ENCODE measurements at places on chromosomes 1 and 21.
A peak's percentile ranks its signal among the peaks of the same experiment; 100 is the strongest.

DNA sequence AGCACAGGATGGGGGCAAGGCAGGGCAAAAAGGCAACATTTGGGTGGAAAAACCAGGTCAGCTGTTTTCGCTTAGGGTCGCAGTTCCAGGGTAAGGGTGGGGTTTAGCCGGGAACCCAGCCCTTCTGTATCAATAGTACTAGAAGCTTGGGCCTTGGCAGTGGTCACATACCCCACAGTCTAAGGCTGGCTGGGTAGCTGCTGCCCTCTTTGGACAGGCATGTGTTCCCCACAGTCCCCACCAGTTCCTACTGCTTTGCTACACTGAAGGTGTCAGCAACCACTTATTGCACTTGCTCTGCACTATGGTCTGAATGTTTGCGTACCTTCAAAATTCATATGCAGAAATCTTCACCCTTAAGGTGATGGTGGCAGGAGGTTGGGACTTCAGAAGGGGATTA is 349.8 kb downstream of the LTN1 start:
- no peak for DNase-seq

- DNase-seq = no peak
Observed at GRCh38 chr1:78070758-78071157, 25.0 kb downstream of the GIPC2 start.

DNA sequence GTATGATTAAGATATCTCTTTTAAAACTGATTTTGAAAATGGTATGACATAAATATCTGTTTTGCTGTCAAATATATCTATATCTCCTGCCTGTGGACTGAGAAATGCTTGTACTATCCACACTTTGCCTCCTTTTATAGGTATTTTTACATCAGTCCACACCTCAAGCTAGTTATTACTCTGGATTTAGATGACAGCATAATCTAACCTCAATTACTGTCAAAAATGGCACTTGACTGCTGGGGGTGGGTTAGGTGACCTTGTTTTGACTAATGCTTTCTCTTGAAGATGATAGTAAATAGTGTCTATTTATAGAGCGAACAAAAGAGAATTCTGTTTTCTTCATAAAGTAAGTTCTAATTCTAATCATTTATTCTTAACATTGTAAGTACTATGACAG is 9.1 kb downstream of the ADGRL2 start:
- DNase-seq = no peak

- no peak for DNase-seq
Observed at GRCh38 chr21:27795418-27795817, 828.5 kb upstream of the ADAMTS5 start.

DNA sequence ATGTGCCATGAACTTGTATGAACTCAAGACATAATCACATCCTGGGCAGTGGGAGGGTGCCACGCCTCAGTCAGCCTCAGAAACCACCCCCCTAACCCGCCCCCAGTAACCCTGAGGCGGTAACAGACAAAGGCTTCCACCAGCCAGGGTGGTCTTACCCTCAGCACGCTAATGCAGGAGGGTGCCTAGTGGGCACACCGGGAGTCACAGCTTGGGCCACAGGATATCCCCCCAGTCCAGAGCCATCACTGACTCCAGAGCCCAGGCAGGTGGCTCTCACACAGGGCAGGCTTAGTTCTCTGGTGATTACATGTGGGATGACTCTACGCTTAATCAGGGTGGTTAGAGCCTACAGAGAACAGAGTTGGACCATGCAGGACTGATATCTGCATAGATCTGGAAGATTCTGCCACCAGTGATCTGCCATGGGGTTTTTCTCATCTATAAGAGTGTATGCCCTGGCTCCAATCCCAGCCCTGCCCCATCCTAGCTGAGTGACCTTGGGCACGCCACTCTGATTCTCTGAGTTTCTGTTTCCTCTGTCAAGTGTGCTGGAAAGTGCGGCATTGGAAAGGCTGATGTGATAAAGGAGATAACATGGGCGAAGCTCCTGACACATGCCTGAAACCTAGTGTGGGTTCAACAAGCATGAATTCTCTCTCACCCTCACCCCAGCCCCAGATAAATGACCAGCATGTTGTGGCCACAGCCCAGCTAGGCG is 27.3 kb downstream of the OPTC start:
- peak; percentile 70 for DNase-seq

DNA sequence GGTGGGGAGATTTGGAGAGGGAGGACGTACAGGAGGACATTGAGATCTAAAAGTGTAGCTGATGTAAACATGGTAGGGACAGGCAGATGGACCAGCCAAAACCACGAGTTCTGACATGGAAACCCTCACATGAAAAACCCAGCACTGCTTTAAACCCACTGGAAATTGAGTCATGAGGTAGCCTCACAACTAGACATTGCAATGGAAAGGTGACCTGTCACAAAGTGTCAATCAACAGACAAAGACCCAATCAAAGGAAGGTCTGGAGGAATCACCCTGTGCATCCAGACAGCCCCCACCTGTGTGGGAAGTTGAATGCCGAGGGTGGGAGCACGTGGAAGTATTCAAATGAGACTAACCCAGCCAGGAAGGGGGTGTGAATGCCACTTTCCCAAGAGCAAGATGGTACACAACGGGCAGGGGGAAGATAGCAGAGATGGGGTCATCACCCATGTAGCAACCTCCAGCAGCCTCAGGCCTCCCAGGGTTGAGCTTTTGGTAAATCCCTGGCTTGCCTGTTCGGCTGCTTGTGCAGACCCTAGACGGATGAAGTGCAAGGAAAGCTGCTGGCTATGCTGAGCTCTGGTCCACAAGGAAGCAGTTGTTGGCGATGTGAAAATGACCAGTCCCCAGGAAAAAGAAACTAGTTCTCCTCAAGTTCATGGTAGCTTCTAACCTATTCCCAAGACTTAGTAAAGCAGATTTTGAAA is 5.6 kb downstream of the FCMR start:
- no peak for DNase-seq

DNA sequence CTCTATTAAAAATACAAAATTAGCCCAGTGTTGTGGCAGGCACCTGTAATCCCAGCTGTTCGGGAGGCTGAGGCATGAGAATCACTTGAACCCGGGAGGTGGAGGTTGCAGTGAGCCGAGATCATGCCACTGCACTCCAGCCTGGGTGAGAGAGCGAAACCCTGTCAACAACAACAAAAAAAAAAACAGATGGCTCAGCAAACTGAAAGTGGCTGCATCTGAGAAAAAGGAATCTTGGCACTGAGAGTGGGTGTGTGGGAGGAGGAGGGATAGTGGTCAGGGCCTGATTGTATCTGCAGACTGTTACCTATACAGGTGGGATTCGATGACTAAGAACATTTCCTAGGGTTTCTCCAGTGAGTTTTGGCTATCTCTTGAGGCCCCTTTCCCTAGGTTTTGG is 122.2 kb upstream of the BARHL2 start:
- no peak for DNase-seq

DNA sequence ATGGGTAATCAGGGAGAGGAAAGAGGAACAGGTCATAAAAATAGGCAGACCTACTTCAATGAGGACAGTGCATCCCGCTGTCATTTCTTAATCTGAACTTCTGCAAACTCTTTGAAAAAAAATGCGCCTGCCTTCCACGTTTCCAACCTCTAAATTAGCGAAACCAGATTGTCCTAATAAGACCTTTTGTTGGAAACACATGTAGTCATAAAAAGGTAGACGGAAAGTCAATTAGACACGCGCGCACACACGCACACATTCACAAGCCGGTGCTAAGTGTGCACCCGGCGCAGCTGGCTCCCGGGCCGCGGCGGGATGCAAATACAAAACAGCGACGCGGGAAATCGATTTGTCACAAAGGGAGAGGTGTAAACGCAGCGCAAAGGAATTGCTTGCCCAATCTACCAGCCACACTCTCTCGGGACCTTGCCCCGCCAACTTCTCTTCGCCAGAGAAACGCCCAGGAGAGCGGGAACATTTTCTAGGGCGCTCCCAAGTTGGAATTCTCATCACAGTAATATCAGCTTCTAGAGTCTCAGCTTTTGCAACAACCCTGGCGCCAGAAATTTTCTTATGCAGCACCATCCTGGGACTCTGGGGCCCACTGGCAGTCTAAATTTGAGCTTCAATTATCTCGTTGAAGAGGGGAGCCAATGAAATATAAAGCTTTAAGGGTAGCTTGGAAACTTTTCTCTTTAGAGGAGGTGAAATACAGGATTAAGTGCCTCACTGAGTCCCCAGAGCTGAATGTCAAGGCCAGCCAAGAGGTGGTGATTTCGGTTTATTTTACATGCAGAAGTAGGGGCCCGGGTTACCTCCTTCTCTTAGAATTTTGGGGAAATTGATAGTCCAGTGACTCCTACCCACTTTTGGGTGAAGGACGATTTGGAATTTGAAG is 4.5 kb downstream of the PRRX1 start:
- DNase-seq = no peak

- DNase-seq = no peak
Observed at GRCh38 chr21:42468491-42469131, 27.4 kb downstream of the RSPH1 start.

GRCh38 chr1:168552961-168553360 is 9.2 kb upstream of the XCL2 start:
- no peak for DNase-seq

- no peak for DNase-seq
Observed at GRCh38 chr1:1239614-1240347, 6.7 kb downstream of the C1QTNF12 start.

GRCh38 chr1:183630748-183631147 is 4.8 kb downstream of the ARPC5 start:
- no peak for DNase-seq

GRCh38 chr21:35840197-35840799 is 220.0 kb downstream of the SETD4 start:
- DNase-seq = peak; percentile 65

DNA sequence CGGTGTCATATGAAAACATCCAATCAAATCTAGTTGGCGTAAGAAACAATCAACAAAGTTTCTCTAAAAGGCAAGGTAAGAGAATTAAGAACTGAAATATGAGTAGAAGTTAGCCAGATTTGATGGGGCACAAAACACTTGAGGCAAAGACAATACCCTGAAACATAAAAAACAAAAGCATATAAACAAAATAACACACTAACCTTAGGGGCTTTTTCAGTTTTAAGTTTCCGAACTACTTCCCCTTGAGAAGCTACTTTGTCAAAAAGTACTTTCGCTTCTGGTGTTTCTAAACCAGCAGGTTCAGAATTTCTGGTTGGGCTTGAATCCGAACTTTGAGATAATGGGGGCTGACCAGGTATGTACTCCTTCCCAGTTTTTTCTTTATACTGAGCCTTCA is 57.9 kb downstream of the EPRS1 start:
- no peak for DNase-seq

DNA sequence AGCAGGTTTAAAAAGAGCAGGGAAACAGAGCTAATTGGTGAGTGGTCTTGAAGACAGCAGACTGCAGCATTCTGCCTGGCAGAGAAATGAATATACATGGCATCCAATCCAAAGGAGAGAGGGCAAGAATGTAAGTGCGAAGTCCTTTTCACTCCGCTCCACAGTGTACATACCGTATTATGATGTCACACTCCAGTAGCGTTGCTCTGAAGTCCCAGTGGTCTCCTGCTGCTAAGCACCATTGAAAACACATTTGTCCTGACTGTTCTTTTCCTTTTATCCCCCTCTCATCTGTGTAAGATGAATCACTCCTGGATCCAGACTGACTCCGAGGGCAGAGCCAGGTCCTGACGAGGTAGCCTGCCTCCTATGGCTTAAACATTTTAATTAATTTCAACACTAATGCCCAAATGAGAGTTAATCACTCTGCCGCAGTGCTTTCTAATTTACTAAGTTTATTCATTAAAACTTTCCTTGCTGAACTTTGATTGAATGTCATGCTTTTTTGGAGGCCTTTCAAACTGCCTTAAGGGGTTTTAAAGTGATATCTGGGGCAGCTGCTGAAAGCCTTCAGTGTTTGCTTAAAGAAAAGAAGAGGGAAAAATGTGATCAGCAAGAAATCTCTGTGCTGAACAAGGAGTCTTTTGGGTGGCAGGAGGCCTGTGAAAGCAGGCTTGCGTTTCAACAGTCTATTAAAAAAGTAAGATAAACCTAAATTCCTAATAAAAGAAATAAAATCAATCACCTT is 227.2 kb downstream of the ATG4C start:
- DNase-seq = peak; percentile 55

- DNase-seq = peak; percentile 92
Observed at GRCh38 chr1:107692580-107693345, 272.2 kb downstream of the VAV3 start.

- DNase-seq = peak; percentile 20
Observed at GRCh38 chr1:96979304-96980268, 258.0 kb downstream of the PTBP2 start.

GRCh38 chr1:229941160-229941559 is 125.9 kb upstream of the GALNT2 start:
- no peak for DNase-seq

DNA sequence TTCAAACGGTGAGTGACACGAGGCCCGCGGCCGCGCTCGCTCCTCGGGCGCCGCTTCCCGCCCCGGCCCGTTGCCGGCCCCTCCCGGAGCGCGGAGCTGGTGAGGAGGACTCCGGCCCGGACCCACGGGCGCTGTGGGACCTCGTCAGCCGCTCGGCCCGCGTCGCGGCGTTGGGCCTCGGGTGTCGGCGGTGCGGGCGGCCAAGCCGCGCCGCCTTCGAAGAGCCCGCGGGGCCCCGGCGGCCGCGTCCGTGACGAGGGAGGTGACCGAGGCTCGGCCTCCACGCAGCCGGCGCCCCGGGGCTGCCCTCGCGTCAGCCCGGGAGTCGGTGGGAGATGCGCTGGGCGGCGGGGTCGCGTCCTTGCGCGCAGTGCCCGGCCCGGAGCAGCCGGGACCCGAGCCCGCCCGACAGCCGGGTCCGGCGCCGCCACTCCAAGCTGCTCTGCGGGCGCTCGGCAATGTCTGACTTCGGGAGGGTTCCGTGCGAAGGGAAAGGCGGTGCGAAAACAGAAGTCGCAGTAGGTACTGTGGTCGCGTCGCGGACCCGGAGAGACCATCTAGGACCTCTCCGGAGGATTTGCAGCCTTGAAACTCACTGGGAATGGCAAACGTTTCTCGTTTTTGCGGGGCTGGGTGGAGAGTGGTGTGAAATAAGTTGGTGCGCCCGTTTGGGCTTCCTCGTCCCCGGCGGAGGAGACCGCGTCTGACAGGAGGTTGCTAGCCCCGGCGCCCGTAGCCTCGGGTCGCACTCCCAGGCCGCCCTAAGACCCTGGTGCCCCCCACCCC is 829 bp downstream of the SPEN start:
- DNase-seq = peak; percentile 32

GRCh38 chr1:173043253-173043652 is 7.5 kb downstream of the TNFSF18 start:
- DNase-seq = no peak

- DNase-seq = no peak
Observed at GRCh38 chr1:167658574-167659328, 28.7 kb downstream of the RCSD1 start.

- DNase-seq = no peak
Observed at GRCh38 chr1:4485398-4485797, 169.0 kb upstream of the AJAP1 start.

- no peak for DNase-seq
Observed at GRCh38 chr1:229035748-229036082, 235.2 kb upstream of the RAB4A start.

DNA sequence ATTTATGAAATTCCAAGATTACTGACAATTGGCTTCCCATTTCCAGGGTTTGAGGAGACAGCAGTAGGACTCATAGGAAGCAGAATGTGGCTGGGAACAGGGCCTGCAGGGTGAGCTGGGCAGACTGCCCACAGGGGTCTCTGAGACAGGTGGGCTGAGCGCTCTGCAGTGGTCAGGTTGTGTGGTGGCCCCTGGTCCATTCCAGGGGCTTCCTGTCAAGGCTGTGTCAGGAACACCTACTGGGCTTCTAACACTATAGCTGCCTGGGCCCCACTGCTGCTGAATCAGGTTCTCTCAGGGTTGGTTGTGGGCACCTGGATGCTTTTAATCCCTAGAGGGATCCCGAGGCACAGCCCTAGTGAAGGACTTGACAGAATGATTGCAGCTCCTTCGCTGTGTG is 72.1 kb downstream of the BACE2 start:
- DNase-seq = no peak

- no peak for DNase-seq
Observed at GRCh38 chr1:83065952-83066727, 932.8 kb downstream of the TTLL7 start.

All from NCI-H146 (cell line).